ENCODE measurements at places on chromosomes 5 and 9.

GRCh38 chr5:107542831-107543231, 127.9 kb downstream of the EFNA5 start:
- no peak for DNase-seq

DNA sequence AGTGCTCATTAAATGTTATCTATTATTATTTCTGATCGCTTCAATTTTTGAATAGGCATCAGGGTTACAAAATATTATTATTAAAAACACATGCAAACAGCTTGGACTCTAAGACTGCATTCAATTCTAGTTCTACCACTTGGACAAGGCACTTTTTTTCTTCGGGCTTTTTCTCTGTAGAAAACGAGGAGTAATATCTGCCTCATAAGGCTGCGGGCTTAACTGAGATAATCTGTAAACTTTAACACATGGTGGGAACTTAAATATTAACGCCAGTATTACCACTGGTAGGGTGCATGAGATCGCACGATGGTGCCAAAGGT, 511 bp upstream of the SPDL1 start:
- DNase-seq, result no peak

DNA sequence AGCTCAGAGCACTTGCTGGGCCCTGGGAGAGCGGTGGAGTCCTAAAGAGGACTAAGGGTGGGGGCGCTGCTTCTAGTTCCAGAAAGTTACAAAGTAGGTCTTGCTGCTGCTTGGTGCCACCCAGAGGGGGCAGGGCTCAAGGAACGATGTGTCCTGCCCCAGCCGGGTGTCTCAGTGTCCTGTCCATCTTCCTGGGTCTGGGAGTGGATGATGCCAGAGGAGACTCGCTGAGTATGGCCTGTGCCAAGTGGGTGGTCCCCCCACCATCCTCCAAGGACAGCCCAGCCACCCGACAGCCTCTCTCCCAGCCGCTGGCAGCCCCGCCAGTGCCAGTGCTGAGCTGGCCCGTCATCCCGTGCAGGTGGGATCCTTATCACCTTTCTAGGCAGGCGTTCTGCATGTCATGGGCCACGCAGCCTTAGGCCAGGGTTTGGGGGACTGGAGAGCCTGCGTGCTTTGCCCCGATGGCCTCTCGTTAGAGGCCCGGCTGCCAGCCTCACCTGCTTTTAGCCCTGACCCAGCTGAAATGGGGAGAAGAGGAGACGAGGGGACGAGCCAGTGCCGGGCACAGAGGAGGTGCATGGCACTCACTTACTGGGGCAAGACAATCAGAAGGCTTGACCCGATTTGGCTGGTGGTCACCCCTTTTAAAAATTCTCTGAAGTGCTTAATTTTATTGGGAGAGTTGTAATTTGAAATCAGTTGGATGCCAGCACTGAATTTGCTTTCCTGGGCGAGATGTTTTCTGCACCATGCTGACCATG, 5.6 kb downstream of the WNK2 start:
- DNase-seq, result no peak

DNA sequence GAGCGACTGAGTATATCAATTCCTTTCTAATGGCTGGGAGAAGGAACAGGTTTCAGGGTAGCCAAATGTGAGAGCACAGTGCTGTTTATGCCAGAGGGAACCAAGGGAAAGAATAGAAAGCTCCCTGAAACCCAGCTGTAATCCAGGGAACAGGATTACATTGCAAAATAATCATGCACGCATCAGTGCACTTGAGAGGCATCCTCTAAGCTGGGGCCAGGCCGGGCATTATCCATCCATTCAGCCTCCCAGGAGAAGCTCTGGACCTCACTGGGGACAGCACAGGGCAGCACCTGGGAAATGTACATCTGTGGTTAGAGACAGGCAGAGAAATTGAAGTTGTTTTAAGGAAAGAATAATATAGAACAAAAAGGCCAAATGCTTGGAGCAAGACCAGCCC, 72.7 kb downstream of the MTRR start:
- no peak for DNase-seq

DNA sequence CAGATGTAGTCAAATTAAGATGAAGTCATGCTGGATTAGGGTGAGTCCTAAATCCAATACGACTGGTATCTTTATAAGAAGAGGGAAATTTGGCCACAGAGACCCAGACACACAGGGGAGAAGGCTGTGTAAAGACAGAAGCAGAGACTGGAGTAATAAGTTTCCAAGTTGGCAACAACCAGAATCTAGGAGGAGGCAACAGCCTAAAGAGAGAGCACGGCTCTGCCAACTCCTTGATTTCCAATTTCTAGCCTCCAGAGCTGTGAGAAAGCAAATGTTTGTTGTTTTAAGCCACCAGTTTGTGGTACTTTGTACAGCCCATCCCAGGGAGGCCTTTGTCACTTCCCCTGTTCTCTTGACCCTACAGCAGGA, 74.4 kb downstream of the ATG10 start:
- no peak for DNase-seq

DNA sequence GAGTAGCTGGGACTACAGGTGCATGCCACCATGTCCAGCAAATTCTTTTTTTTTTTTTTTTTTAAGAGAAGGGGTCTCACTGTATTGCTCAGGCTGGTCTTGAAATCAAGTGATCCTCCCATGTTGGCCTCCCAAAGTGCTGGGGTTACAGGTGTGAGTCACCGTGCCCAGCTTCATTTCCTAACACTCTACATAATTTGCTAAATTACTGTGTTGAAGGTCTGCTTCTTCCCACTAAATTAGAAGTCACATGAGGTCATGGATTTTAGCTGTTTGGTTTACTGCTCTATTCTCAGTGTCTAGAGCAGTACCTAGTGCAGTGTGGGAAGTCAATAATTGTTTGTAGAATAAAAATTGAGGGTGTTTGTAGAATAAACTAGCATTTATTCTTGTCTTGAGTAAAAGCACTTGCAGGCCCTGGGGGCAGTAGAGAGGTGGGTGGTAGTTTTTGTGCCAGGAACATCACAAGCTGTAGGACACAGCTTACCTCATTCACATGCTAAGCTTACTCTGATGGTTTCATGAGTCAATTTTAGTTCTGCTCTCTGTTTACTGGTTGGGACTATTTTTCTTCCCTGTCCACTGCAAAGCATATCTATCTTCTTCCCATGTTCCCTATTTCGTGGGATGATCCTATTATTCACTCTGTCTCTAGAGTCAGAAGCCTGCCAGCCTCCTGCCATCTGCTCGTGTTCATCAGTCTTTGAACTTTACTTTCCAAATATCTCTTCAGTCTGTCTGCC, 7.0 kb downstream of the TEX48 start:
- DNase-seq, result no peak

GRCh38 chr5:101047181-101047580, 144.1 kb upstream of the ST8SIA4 start:
- DNase-seq, result no peak

DNA sequence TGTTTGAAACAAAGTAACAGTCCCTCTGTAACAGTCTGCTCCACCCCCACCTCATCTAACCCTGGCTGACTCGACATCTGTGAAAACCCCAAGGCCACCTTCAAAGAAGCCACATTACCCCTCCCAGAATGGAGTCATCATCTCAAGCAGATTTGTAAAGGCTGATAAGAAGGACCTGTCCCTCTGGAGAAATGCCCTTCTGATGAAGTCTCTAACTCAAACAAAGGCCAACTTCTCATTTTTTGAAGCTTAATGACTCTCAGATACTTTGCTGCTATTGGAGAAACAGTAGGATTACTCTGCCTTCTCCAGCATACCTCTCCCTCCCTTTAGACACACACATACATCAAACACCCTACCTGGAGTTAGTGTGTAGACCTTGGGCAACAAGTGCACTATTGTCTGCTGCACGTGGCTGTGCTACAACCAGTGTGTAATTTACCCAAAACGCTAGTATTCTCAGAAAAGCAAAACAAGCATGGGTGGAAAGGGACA, 5.3 kb upstream of the SUSD1 start:
- peak; percentile 94 for DNase-seq

GRCh38 chr9:97930972-97931371, 7.0 kb downstream of the HEMGN start:
- no peak for DNase-seq

DNA sequence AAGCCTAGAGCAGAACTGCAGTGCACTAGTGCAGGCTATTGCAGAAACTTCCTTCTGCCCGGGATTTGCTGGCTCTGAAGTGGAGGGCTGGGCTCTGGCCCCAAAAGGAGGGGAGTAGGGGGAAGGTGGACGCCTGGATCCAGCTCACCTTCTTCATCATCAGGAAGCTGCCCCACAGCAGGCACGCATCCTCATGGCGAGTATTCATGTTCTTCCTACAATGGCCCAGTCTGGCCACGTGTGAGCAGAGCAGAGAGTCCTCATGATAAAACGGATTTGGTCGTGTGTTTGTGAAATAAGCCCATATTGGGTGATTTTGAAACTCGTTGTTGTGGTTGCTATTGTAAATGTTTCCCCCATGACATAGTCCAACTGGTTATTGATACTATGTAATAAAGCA, 8.2 kb upstream of the GLIPR2 start:
- DNase-seq, result peak; percentile 75

DNA sequence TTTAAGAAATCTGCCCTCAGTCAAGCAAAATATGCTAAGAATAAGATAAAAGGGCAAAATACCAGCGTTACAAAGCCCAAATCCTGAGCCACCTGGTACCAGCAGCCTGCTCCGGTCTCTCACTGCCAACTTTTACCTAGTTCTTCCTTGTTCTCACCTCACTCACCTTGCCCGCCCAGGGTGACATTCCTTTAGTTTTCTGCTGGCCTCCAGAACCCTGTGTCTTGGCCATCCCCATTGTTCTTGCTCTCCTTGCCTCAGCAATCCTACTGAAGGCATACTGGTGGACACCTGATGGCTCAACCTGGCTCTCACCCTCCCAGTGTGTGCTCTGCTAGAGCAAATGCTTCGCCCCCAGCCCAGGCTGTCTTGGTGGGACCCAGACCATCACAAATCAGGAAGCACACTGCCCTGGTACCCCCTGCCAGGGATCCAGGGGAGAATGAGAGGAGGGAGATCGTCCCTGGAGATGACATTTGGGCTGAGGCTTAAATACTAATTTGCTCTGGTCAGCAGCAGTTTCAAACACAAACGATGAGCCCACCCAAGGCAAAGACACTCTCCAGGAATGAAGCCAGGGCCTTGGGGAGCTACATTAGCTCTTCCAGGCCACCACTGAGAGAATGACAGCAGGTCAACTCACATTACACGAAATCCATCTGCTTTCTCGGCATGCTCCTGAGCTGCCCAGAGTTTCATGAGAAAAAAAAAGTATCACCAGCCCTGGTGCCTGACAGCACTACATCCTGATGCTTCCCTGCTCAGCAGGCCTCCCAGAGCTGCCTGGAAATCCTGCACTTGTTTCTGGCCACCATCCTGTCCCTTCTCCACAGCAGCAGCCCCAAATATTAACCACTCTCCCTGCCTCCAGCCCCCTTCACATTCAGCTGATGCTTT, 12.2 kb upstream of the SEPTIN8 start:
- no peak for DNase-seq

- no peak for DNase-seq
These were observed 150.6 kb upstream of the EDIL3 start for GRCh38 chr5:84535281-84535680.

GRCh38 chr5:132812123-132812765, 858 bp upstream of the SOWAHA start:
- no peak for DNase-seq

DNA sequence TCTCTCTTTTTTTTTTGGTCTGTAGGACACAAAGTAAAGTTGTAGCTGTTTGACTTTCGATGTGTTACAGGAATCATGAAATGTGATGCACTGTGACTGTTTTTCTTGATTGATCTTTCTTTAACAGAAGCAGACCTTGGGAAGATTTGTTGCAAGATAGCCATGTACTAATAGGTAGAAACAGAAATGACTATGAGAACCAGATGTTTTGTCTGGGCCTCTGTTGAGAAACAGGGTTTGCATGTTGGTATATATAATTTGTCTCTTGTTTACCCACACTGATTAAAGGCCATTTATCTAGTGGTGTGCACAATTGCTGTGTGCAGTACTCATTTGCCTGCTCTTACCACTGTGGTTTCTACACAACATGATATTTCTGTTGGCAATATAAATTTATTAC, 125.1 kb downstream of the HACD4 start:
- no peak for DNase-seq

GRCh38 chr5:91495699-91496098, 112.6 kb upstream of the ARRDC3 start:
- DNase-seq, result peak; percentile 2

- DNase-seq, result no peak
These were observed 207.7 kb downstream of the PIK3R1 start for GRCh38 chr5:68423154-68423811.

DNA sequence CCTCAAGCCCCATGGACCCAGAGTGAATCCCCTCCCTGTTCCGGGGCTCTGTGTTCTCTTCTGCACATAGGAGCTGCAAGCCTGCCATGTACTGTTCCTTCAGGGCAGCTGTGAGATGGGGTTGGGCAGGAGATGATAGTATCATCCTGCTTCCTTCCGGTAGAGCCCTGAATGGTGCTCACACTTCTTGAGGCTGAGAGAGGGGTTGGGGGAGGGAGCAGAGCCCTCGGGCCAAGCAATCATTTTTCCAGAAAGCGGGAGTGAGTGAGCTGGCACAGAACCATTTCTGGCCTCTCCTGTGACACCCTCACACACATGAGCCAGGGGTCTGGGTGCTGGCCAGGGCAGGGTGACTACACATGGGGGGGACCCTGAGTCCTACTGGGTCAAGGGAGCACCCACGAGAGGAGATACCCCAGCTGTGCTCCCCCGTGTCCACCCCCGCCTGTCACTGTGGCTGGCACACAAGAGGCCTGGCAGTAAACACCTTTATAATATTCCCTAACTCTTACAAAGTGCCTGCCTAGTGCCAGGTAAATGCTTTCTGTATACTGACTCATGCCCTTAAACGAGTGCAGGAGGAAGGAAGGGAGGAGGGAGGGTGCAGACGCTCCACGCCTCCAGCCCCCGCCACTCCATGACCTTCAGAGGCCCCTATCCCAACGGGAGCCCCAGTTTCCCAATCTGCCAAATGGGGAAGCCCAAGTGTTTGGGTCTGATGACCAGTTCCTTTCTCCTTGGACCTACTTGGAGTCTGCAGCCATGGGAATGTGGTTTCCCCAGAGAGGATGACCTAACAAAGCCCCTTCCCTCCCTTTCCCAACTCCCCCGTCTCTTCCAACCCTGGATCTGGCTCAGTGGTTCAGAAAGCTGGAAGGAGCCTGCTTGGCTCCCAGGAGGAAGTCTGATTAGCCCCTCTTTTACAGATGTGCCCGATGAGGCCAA, 15.5 kb downstream of the AKNA start:
- DNase-seq, result peak; percentile 83

- no peak for DNase-seq
These were observed 430.3 kb downstream of the ARHGEF28 start for GRCh38 chr5:74056107-74056788.

DNA sequence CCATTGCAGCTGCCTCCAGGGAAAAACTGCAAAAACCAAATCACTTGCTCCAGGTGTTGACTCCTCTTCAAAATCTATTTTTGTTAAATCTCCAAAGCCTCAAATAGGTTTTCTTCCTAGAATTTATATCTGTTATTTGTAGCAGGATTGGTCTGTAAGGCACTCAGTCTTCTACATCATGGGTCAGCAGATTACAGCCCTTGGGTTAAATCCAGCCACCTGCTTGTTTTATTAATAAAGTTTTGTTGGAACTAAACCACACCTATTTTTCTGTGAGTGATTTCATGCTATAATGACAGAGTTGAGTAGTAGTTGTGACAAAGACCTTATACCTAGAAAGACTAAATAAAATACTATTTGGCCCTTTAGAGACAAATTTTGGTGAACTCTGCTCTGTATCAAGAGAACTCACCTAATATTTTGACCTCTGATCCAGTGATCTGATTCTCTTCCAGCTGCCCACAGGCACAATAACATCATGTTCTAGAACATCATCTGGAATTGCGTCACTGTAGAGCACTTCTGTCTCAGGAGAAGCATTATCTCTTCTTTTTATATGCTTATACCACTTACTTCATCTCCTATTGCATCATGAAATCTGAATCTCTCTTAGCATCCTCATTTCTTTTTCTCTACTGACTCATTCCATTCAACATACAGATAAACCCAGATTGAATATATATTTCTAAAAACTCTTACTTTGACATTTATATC, 130.1 kb downstream of the RPS23 start:
- peak; percentile 18 for DNase-seq

Measured in NB4 (cell line).